ENCODE measurements at places on chromosomes 2 and 18. TPM values are rescaled to one million over a fixed set of nuclear protein-coding genes. Genes with fewer than 3 reads are reported as not detected.

DNA sequence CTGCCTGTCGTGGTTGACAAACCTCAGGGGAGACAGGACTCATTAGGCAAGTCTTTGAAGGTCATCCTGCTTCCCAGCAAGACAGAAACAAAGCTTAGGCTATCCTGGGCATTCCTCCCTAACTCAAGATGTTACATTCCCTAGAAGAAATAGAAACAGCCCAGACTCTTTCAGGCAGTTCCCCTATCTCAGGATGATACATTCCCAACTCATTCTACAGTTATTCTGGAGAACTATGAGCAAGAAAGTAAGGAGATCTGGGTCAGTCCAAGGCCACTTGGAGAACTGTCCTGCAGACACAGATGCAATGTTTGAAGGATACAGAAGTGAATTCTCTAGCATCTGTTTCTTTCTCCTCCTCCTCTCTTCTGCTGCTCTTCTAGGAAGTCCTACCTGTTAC lies 220.1 kb upstream of the NCKAP5 start:
- no peaks in the 10 kb centered on the region for H3K4me1 ChIP-seq
- DNase-seq = no peak
- no peak overlapping the region for H3K4me3 ChIP-seq
- H3K27ac ChIP-seq = no peak overlapping the region
- no peaks in the 10 kb centered on the region for H3K27me3 ChIP-seq
- no peaks in the 10 kb centered on the region for H3K36me3 ChIP-seq

- H3K27ac ChIP-seq = peak overlapping the region; percentile 2
- H3K4me3 ChIP-seq = no peak overlapping the region
- H3K4me1 ChIP-seq = peaks cover 44% of the 10 kb centered on the region
- no peaks in the 10 kb centered on the region for H3K27me3 ChIP-seq
Measured at GRCh38 chr2:198106621-198107385, 302.4 kb downstream of the PLCL1 start.

DNA sequence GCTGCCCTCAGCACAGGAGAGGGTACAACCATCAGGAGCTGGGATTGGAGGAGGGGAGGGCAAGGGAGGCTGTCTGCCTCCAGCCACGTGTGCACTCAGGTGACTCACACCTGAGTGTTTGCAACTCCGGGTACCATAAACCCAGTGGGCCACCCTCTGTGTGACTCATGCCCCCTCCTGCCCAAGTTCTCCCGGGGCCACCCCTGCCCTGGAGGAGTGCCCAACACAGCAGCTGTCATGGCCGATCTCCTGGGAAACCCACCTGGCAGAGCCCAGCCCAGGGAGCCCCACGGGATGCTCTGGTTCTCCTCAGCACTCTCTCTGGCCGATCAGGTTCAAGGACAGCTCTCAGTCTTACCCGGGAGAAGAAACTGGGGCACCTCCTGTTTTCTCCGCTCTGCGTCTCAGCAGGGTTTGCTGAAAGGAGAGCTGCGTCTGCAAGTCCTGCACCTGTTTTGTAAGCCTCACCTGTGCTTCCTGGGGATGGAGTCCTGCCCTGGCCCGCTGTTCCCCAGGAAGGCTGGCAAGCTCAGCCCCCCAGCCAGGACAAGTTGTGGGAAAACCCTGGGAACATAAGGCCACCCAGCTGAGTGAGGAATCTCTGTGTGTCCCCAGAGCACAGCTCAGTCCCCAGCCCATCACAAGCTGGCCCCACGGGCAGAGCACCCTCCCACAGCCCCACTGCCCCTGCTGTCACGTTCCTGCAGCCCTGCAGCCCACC lies 44.0 kb upstream of the UBE2F start:
- DNase-seq = no peak
- peaks cover 12% of the 10 kb centered on the region for H3K4me1 ChIP-seq
- no peaks in the 10 kb centered on the region for H3K27me3 ChIP-seq
- H3K27ac ChIP-seq = peak overlapping the region; percentile 87

GRCh38 chr18:40751186-40751585 lies 1203.8 kb upstream of the PIK3C3 start:
- DNase-seq = no peak
- H3K27me3 ChIP-seq = no peaks in the 10 kb centered on the region
- H3K36me3 ChIP-seq = no peaks in the 10 kb centered on the region
- no peak overlapping the region for H3K27ac ChIP-seq

MYO3B gene
- total RNA-seq = not detected

- H3K27me3 ChIP-seq = no peaks in the 10 kb centered on the region
- no peak overlapping the region for H3K4me3 ChIP-seq
- H3K27ac ChIP-seq = no peak overlapping the region
- no peaks in the 10 kb centered on the region for H3K36me3 ChIP-seq
- H3K4me1 ChIP-seq = no peaks in the 10 kb centered on the region
- DNase-seq = no peak
Measured at GRCh38 chr2:122748552-122749011, 993.1 kb downstream of the TSN start.

HOXD13 gene
- total RNA-seq = not detected
